Naive thymus-derived CD8-positive, alpha-beta T cell (primary cell): ENCODE measurements at places on chromosomes 13 and 19.

- DNase-seq, result no peak
Observed at GRCh38 chr13:113992276-113993005, 18.6 kb upstream of the C13orf46 start.

DNA sequence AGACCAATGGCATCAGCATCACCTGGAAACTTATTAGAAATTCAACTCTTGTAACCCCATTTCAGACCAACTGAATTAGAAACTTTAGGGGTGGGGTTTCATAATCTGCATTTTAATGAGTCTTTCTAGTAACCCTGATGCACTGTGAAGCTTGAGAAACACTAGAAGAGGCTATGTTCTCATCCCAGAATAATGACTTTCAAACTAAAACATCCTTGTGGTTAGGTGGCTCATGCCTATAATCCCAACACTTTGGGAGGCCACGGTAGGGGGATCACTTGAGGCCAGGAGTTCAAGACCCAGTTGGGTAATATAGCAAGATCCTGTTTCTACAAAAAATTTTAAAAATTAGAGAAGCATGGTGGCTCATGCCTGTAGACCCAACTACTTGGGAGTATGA is 402.4 kb downstream of the DLEU7 start:
- no peak for DNase-seq

GRCh38 chr13:107258599-107259187 is 690.8 kb upstream of the ARGLU1 start:
- no peak for DNase-seq

DNA sequence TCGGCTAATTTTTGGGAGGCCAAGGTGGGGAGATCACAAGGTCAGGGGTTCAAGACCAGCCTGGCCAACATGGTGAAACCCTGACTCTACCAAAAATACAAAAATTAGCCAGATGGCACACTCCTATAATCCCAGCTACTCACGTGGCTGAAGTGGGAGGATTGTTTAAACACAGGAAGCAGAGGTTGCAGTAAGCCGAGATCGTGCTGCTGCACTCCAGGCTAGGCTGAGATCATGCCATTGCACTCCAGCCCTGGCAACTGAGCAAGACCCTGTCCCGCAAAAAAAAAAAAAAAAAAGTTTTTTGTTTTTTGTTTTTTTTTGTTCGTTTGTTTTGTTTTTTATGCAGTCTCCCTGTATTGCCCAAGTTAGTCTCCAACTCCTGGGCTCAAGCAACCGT is 21.2 kb downstream of the MAST1 start:
- no peak for DNase-seq

GRCh38 chr13:100725472-100725871 is 50.9 kb upstream of the TMTC4 start:
- no peak for DNase-seq

- no peak for DNase-seq
Observed at GRCh38 chr19:1471515-1472160, 7.4 kb downstream of the C19orf25 start.

- DNase-seq, result no peak
Observed at GRCh38 chr13:36175621-36176020, 38.7 kb downstream of the SOHLH2 start.

GRCh38 chr19:33662391-33663092 is 40.8 kb downstream of the CHST8 start:
- no peak for DNase-seq

DNA sequence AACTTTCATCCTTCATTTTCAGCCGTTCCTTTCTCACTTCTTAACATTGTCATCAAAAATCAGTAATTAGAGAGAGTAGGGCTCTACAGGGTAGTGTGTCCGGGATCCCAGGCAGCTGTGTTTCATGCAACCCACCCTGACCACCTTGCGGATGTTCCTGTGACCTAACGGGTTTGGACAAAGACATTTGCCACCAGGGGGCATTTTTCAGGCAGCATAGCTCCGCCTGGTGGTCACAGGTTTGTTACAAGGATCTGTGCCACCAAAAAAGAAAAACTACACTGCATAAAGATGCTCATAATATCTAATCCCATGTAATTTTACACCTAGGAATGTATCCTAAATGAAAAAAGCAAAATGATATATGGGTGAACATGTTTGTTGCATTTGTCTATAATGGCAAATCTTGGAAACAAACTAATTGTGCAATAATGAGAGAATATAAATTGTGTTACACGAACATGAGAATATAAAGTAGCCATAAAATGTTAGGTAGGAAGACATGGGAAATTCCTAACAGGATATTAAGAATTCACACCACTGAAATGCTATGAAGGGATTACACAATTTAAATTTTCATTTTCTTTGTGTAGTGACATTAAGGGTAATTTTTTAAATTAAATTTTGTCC is 123.0 kb downstream of the SLC7A1 start:
- DNase-seq, result no peak

GRCh38 chr19:28608292-28608691 is 604.7 kb downstream of the UQCRFS1 start:
- DNase-seq, result no peak

DNA sequence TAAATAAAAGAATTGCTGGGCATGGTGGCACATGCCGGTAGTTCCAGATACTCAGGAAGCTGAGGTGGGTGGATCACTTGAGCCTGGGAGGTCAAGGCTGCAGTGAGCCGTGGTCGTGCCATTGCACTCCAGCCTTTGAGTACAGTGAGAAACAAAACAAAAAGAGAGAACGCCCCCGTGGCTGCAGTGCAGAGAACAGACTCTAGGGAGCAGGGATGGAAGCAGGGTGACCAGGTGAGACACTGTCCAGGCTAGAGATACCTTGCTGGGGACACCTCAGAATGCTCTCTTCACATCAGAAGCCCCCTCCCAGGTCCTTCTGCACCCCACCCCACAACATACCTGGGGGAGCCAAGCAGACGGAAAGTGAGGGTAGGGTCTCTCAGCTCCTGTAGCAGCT is 24.8 kb downstream of the MAP4K1 start:
- DNase-seq, result no peak

DNA sequence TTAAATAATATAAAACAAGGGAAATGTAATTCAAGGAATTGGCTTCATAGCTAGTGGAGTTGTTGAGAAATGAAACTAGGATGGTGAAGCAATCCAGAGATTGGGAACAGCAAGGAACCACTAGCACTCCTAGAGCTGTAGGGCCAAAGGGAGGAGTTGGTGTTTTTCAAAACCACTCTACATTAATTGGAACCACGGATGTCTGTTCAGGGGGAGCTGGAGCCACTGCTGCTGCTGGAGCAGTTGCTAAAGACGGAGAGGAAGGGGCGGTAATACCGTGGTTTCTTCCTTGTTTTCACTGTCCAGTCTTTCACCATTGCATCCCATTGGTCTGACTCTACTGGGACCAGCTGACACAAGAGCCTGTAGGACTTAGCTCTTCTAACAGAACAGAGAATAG is 8.5 kb downstream of the DNAJC15 start:
- no peak for DNase-seq

GRCh38 chr13:85529218-85529594 is 270.0 kb downstream of the SLITRK6 start:
- no peak for DNase-seq

GRCh38 chr13:29513981-29514719 is 81.3 kb downstream of the SLC7A1 start:
- DNase-seq, result no peak

GRCh38 chr19:8251025-8251472 is 41.9 kb downstream of the CERS4 start:
- DNase-seq, result no peak

GRCh38 chr19:27911122-27911898 is 1301.6 kb downstream of the UQCRFS1 start:
- DNase-seq, result no peak

DNA sequence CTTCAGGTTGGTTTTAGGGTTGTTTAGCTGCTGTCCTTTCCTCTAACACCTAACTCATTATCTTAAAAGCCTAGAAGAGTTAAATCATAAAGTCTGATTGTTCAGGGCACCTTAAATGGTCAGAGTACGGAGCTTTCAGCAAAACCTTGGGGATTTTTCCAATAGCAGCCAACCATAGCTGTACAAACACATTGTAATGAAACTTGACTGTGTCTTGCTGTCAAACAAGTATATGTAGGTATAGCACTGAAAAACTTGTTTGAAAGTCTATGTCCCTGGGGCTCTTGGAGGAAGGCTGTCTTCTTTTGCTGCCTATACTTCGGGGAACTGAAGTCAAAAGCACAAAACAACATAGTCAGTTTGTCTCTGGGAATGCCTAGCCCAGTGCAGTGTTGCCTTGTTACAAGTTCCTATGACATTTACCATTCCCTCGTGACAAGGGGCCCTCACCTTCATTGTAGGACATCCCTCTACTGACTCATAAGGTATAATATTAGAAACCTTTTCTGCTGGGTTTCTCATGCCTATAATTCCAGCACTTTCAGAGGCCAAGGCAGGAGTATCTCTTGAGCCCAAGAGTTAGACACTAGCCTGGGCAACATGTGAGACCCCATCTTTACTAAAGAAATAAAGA is 474.5 kb upstream of the NBEA start:
- no peak for DNase-seq

DNA sequence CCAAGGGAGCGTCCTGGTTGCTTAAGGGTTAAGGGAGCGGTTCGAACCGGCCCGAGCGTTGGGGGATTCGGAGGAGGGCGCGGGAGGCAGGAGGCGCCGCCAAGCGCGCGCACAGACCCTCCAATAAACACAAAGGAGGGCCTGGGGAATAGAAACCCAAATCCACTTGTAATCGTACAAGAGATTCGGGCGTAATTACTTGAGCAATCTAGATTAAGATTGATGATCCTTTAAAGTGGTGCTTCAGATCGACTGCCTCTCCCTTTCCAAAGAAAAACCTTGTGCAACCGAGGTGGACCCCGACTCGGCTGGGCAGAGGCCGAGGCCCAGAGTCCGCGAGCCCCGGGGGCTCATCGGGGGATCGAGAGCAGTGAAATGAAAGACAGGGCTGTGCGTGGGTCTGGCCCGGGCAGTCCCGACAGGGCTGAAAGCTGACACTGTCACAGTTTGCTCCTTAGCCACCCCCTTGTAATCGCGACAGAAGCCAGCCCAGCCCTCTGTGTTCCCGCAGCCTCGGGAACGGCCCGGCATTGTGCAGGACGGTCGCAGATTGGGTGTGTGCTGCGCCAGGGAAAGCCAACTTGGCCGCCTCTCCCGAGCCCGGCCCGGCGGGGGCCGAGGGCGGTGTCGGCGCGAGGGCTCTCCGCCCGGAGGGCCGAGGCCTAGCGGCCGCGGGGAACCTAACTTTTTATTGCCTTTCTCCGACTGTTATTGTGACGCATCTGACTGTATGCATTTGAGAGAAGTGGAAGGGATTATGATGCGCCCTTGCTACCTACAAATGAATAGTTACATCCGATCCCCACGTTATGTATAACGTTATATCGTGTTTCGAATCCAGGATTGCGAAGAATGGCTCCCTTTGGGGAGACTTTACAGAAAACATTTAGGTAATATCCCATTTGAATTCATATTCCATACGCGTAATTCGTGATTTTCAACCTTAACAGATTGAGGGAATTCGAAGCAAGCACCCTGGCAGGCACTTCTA is 5.5 kb downstream of the MAB21L1 start:
- DNase-seq, result no peak

GRCh38 chr13:59677430-59677829 is 486.3 kb downstream of the DIAPH3 start:
- no peak for DNase-seq

DNA sequence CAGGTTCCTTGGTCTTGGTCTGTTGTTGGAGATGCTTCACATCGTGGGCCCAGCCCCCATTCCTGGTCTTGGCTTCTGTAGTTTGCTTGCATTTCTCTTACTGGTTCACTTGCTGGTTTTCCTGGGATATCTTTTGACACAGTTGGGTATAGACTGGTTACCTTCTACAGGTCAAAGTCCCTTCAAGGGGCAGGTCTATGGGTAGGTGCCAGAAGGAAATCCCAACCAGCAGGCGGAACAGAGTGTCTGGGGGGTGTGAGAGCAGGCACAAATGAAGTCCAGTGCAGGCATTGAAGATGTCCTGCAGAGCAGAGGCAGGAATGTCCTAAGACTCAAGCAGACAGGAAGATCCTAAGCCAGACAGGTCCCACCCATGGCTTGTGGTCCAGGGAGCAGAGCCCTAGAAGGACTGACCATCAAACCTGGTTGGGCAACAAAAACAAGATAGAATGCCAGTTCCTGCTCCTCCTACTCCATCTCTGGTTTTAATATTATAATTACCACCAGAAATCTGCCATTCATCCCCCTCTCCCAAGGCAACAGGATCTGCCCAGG is 17.7 kb upstream of the WASF3 start:
- DNase-seq, result no peak

DNA sequence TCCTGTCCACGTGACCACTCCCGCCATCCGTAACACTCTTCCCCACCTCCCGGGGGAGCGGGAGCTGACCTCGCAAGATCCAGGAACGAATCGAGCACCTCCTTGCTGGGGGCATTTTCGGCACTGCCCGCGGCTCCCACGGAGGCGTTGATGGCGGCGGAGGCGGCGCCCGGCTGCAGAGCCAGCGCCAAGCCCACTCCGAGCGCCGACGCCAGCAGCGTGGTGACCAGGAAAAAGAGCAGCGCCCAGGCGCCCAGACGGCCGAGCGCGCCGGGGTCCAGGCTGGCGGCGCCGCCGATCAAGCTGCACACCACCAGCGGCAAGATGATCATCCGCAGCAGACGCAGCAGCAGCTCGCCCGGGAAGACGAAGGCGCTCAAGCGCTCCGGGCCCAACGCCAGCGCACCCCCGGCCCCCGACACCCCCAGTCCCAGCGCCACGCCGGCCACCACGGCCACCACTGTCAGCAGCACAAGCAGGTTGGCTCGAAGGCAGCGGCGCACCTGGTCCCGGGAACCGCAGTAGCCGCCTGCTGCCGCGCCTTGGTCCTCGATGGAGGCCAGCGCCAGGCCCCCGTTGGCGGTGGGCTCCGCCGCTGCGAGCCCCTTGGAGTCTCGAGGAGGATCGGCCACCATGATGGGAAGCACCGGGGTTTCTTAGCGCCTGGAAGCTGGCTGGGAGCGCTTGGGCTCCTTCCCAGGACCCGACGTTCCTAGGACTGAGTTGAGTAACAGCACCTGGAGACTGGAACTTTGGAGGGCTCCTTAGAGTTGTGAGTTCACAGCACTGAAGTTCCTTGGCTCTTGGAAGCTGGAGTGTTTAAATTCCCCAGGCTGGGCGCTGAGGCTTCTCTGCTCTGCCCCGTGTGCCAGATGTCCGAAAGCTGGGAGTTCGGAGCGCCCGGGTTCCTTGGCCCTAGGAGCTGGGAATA is 798 bp downstream of the SLC1A5 start:
- DNase-seq, result no peak

DNA sequence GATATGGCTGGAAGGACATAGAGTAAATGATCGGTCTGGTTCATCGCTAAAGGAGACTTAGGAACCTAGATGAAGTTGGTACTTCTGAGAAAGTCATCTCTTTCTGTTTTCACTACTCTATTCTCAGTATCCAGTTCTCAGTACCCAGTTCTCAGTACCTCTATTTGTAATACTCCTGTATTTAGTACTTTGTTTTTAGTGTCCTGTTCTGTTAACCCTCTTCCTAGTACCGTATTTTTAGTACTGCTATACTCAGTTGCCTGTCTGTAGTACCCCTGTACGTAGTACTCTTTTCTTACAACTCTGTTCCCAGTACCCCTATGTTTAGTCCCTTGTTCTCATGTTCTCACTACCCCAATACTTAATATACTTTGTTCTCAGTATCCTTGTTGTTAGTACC is 1.2 kb downstream of the RFXAP start:
- DNase-seq, result no peak
